ENCODE measurements at places on chromosomes 1 and 21.

DNA sequence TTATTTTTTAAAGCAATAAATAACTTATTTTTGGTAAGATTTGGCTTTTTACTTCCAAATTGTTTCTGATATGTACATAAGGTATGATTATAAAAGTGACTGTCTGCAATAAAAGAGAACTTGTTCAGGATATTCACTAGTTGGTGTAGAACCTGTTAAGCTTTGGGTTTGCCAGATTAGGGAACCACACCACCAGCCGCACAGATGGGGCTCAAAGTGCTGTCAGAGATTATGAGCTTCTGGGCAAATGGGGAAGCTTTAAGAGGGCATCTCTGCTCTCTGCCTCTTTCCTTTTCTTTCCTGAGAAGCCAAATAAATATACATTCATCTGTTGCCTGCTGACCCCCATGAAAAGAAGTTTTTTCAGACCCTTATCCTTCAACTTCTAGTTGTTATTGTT, 25.4 kb downstream of the IVNS1ABP start:
- no peak for DNase-seq

DNA sequence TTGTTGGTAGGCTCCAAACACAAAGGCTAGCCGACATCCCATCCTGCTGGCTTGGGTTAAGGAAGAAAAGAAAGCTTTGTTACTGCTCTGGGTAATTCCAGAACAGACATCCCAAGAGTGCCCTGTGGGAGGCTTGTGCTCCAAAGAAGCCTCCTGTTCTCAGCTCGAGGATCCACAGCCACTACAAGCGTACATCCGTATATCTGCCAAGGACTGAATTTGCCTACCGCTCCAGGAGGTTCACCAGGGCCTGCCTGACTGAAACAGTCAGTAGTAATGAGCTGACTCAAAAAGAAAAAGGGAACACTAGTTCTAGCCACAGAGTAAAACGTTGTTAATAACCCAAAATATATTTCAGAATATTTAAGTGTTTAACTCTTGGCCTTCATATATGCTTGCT, 24.8 kb upstream of the MUTYH start:
- DNase-seq: no peak

DNA sequence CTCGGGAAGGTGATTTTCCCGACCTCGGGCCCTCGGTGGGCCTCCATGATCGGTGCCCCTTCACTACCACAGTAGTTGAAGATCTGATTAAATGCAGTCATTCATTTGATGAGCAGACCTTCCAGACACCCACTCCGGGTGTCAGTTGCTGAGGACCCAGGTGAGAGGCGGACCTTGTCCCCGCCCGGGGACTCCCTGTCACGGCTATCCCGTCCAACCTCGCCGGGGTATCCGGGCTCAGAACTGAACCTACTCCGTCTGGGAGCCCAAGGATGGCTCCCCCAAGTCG, 22.6 kb downstream of the RNU1-3 start:
- no peak for DNase-seq

- no peak for DNase-seq
Measured at GRCh38 chr1:21668232-21668950, 766 bp downstream of the RAP1GAP start.

- DNase-seq: peak; percentile 83
Measured at GRCh38 chr1:16367968-16368890, 1.2 kb downstream of the SZRD1 start.

GRCh38 chr1:220889333-220889732, 10.1 kb downstream of the HLX start:
- no peak for DNase-seq

GRCh38 chr1:2091611-2092604, 41.7 kb downstream of the PRKCZ start:
- DNase-seq: peak; percentile 41

DNA sequence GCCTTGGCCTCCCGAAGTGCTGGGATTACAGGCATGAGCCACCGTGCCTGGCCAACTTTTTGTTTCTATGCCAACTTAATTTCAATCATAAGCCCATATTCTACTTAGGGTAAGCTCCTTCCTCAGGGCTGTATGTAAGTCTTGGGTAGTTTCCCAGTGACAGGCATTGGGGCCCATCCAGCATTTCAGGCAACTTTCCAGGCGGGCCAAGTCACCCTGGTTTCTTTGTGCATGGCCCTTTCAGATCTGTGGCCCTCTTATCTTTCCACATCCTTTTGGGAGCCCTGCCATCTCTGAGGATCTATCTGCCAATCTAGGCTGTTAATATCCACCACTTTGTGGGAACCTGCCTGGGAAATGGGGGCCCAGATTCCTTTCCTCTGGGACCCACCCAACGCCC, 58.7 kb downstream of the TNN start:
- DNase-seq: peak; percentile 20

GRCh38 chr1:198399452-198399851, 141.0 kb downstream of the ATP6V1G3 start:
- no peak for DNase-seq

- no peak for DNase-seq
Measured at GRCh38 chr1:228824366-228824765, 89.1 kb downstream of the RHOU start.

GRCh38 chr1:113904293-113904673, 316 bp downstream of the AP4B1 start:
- no peak for DNase-seq

DNA sequence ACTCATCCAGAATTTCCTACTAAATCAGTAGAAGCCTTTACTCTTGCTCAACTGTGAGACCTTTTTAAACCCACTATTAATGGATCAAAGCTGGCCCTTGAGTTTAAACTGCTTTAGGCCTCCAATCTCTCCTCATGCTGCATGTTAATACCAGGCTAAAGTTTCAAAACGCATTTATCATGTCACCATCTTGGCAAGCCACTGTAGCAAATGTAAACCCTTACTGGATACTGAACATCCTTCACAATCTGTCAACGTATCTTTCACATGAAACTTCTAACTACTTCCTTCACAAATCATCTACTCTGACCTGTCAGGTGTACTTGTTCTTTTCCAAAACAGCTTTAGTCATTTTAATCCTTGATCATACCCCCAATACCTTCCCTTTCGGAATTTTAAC, 3.0 kb downstream of the PAXBP1 start:
- DNase-seq: no peak

- no peak for DNase-seq
Measured at GRCh38 chr1:154265586-154265985, 6.8 kb upstream of the HAX1 start.

DNA sequence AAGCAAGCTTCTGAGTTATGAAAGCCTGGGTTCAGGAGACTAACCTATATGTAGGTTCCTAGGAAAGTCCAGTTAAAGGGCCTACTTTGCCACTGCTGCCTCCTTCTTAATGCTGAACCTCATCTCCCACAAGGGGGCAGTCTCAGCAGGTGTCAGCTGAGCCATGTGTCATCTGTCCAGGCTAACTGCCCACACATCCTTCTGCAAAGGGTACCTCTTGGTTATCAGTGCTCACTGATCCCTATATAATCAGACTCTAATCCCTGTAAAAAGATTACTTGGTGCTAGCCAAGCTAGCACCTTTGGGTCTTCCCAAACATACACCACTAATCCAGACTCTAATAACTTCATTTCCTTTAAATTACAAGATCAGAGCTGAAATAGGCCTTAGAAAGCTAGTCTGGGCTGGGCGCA, 9.0 kb downstream of the PRDX1 start:
- peak; percentile 75 for DNase-seq

DNA sequence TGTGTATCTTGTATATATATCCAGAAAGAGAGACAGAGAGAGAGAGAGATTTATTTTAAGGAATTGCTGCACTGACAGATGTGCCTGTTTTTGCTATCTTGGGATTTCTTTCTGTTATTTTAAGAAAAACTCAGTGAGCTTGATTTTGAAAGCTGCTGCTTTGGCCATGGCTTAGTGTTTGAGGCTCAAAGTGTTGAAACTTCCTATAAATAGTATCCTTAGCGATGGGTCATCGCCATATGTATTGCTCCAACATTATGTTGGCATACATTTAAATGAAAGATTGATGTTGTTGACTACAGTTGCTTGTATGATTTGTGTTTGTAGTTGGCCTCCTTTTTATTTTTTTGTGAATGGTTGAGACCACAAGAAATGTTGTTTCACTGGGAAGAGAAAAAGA, 29.0 kb upstream of the NTPCR start:
- no peak for DNase-seq

- no peak for DNase-seq
Measured at GRCh38 chr21:46055863-46056281, 42.0 kb upstream of the COL6A2 start.

GRCh38 chr1:169325117-169325516, 42.5 kb downstream of the NME7 start:
- no peak for DNase-seq

DNA sequence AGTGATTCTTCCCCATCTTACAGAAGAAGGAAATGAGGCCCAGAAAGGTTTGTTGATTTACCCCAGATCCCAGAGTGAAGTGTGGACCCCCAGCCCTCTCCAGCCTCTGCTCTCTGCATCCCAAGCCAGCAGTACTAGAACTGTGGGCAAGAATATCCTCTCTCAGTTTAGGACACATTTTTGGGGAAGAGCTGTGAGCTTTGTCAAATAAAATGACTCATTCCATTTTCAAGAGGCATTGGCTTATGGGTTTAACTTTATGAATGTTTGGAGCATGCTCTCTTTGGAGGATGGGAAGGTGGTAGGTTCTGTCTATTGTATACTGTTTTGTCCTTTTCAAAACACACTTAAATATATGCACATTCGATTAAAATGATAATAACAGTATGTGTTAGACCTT, 70.6 kb upstream of the CNTN2 start:
- peak; percentile 40 for DNase-seq

- DNase-seq: no peak
Measured at GRCh38 chr1:30713311-30713710, 10.1 kb downstream of the MATN1 start.

- DNase-seq: peak; percentile 72
Measured at GRCh38 chr1:56200442-56200841, 378.9 kb downstream of the PLPP3 start.

DNA sequence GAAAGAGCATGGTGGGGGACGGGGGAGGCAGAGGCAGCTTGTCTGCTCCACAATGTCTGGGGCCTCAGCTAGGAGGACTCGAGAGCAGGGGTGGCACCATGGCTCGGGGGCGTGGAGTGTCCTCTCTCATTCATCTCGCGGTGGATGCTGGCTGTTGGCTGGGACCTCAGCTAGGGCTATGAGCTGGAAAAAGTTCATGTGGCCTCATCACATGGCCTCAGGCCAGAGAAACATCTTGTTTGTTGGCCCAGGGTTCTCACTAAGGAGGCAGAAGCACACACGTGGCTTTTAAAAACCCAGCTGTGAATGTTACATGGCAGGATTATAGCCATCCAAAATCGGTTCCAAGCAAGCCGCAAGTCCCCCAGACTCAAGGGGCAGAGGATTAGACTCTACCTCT, 6.2 kb upstream of the CENPS start:
- peak; percentile 64 for DNase-seq

GRCh38 chr1:107668762-107669161, 296.2 kb downstream of the VAV3 start:
- DNase-seq: no peak

GRCh38 chr1:156359973-156360372, 9.0 kb upstream of the RHBG start:
- peak; percentile 61 for DNase-seq

- no peak for DNase-seq
Measured at GRCh38 chr1:26945728-26946127, 14.5 kb downstream of the KDF1 start.

DNA sequence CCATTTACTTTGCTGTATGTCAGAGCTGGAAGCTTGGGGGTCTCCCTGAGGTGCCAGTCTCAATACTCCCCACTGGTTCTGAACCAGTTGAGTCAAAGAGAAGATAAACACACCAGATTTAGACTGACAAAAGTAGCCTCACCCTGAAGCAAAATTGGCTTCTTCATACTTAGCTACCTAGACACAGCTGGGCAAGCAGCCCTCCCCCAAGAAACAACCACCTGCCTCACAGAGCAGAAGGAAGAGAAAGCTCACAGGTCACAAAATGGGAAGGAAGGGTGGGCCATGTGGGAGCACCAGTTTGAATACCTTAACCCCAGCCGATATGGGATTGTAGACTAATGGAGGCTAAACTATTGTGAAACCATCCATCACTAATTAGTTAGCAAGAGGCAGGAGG, 24.6 kb upstream of the MYSM1 start:
- DNase-seq: no peak

GRCh38 chr1:20478057-20478635, 7.9 kb downstream of the CAMK2N1 start:
- DNase-seq: no peak

DNA sequence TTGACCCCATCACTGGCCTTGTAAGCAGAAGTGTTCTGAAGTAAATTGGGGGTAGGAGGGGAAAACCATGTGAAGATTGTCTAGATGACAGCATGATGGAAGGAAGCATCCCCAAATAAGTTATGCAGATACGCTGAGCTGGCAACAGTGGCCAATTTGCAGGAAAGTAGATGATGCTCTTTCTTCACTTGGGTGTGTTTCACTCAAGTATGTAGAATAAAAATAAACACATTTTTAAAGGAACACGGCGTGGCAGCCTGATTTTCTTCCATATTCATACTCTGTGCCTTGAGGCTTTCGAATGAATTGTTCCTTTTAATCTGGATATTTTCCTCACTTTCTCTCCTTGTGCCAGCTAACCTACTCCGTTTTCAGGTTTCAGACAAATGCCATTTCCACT, 295.5 kb upstream of the DPYD start:
- no peak for DNase-seq

GRCh38 chr1:7941437-7941793, 776 bp upstream of the TNFRSF9 start:
- peak; percentile 38 for DNase-seq

DNA sequence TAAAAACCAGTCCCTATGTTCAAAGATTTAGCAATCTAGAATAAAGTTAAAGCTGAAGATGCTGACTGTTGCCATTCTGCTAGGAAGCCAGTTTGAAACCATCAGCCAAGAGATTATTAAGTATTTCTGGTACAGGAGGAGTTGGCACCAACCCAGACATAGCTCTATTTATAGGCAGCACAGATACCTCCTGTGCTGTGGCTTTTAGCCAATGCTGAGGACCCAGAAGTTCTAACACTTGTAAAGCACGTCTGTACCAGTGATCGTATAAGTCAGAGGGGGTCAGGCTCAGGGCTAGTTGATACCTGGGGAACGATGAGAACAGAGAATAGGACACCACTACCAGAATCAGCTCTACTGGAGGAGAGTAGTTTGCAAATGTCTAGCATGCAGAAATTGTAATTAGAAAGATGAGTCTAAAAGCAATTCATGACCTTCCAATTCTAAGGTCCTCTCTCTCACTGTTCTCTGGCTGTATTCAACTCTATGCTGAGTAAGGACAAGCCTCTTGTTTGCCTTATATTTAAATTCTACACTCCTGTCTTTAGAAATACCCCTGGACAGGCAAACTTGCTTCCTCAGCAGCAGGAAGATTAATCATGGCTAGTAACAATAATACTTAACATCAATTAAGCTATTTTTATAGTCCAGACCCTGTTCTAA, 96.8 kb upstream of the PALMD start:
- peak; percentile 64 for DNase-seq

DNA sequence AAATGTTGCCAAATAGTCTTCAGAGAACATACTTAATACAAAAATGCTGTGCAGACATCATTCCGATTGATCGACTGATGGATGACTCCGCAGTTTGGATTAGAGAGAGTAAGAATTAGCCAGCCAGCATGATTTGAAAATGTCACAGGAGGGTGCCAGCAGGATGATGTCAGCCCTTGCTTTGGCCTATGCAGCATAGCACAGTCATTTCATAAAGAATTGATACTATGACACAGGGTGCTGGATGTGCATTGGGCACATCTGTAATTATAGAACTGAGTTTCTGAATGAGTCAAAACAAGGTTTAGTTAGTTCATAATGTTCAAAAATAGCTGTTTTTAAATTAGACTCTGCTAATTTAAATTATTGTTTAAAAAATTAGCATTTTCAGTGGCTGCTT, 21.6 kb upstream of the TRAF5 start:
- peak; percentile 48 for DNase-seq
